ENCODE measurements at places on chromosomes 1 and 21.

- no peak for DNase-seq
These were observed 22.0 kb downstream of the DONSON start for GRCh38 chr21:33566514-33566913.

- DNase-seq = no peak
These were observed 4.1 kb upstream of the LSM10 start for GRCh38 chr1:36401602-36402503.

DNA sequence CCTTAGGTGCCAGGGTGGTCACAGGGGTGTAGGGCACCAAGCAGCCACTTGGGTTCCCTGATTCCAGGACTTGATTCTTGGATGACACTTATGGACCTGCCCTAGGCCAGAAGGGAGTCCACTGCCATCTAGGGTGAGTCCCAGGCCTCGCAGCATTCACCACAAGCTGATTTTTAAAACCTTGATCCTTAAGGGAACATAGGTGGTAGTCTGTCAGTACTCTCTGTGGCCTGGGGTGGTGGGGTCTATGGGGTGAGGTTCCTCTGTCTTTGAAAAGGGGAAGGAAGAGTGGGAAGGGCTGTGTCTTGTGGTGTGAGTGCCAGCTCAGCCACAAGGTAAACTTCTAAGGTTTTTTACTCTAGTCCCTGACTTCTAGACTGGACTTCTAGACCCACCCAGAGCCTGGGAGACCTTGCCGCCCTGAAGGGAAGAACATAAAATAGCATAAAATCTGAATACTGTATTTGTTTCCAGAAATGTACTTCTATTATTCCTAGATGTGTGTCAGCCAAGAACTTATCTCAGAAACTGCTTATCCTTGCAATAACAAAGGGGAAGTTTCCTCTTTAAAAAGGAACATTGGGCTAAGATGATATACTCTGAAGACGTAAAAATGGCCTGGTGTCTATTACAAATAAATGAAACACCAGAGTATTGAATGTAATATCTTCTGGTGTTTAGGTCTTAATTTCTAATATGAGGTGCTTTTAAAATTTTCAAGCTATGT is 757.3 kb downstream of the LTN1 start:
- no peak for DNase-seq

DNA sequence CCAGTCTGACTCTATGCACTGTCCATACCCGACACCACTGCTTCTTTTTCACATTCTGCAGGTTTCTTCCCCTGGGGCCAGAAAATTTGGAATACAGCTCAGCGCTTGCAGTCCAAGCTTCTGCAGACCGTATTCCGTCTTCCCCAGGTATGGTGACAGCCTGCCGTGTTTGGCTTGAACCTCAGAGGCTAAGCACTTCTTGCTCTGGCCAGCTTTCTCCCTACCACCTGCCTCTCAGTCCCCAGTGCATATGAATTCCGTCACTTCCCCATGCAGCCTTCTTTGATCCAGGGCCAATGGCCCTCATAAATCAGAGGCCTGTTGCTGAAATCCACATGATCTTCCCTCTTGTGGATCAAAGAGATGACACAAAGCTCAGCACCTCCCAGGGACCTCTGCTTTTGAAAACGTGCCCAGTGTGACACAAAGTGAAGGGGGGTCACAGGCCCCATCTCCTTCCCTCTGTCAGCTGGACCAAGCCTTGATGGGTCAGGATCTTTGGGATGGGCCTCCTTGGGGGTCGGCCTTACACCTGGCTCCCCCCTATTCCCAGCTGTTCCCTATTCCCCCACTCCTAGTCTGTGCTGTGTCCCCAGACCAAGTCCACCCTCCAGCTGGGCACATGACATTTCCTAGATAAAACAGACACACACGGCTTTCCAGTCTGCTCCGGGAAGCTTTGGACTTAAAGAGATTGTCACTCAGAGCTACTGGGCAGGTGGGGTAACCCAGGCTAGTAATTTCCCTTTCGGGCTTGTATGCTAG is 66.6 kb downstream of the HMGB4 start:
- no peak for DNase-seq

- DNase-seq = no peak
These were observed 20.5 kb upstream of the OR2L5 start for GRCh38 chr1:247992986-247993385.

GRCh38 chr1:983798-984475 is 2.0 kb upstream of the PERM1 start:
- no peak for DNase-seq

DNA sequence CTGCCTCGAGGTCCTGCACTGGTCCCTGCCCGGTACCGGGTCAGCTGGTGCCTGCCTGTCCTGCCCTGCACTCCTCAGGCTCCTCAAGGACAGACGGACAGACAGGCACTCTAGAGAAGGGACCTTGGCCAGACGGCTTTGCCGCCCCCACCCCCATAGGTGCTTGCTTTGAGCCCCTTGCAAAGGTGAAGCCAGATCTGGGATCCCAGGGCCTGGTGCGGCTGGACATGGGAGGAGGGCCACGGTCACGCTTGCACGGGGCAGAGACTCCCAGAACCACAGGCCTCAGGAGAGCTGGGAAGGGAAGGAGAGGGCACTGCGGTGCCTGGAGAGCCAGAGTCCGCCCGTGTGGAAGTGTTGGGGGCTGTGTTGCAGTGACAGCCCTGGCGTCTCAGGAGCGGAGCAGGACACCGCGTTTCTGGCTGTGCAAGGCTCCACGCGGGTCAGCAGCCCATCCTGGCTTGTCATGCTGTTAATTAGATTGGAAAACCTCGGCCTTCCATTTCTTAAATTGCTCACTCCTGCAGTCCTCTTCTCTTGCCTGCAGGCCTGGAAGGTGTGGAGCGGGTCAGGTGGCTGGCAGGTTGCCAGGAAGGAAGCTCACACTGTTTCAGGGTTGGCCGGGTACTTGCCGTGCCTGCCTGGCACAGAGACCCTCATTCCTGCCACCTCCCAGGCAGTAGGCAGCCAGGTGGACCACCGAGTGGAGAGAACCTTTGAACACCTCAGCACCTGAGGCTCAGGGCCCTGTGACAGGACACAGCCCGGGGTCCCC is 16.3 kb downstream of the COL18A1 start:
- no peak for DNase-seq

GRCh38 chr1:36729289-36729688 is 246.6 kb upstream of the CSF3R start:
- DNase-seq = no peak

Data from fibroblast of skin of left quadriceps (primary cell).